Fibroblast of the aortic adventitia (primary cell): ENCODE measurements at places on chromosomes 2 and 18. TPM values are rescaled to one million over a fixed set of nuclear protein-coding genes. Genes with fewer than 3 reads are reported as not detected.

Gene BCL11A
- 0.09 TPM in 1 of 2 replicates, not detected in the other for total RNA-seq

Gene CBLN2
- total RNA-seq: 0.27 and 0.33 TPM in 2 replicates

Gene AFF3
- total RNA-seq: 4.2 TPM in 1 of 2 replicates, not detected in the other

Gene TUBA4B
- total RNA-seq: not detected in 2 replicates

Gene SLC30A3
- total RNA-seq: 0.09 and 0.25 TPM in 2 replicates

Gene TPO
- not detected in 2 replicates for total RNA-seq

Gene MLPH
- total RNA-seq: 5.2 and 6.1 TPM in 2 replicates

Gene PRKCE
- total RNA-seq: 12.5 and 17.9 TPM in 2 replicates

Gene GREB1L
- total RNA-seq: 1.9 and 3.7 TPM in 2 replicates

Gene GKN1
- total RNA-seq: not detected in 2 replicates

Gene AMER3
- total RNA-seq: not detected in 2 replicates

Gene MYO7B
- 0.18 TPM in 1 of 2 replicates, not detected in the other for total RNA-seq

GRCh38 chr18:7158216-7158615 is 40.6 kb upstream of the LAMA1 start:
- DNase-seq: peak; percentile 19

DNA sequence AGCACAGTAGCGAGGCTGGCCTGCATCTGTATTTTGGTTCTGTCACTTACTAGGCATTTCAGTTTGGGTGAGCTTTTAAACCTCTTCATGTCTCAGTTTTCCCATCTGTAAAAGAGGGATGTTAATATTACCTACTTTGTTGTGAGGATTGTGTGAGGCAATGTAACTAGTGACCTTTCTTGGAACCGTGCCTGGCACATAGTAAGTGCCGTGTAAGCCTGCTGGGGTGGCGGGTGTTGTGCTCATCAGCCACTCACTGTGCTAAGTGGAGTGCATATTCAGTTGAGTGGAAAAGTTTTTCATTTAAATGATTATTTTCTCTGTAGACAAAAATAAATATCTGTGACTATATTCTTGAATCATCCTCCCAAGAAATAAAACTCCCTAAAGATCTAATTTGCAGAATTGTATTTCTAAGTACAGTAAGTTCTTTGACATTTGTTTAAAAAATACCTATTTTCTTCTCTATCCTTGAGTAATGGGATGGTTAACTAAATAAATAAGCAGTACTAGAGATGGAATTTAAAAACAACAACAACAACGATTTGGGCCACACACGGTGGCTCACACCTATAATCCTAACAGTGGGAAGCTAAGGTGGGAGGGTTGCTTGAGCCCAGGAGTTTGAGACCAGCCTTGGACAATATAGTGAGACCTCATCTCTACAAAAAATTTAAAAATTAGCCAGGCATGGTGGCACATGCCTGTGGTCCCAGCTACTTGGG is 56.7 kb downstream of the MALT1 start:
- peak; percentile 3 for DNase-seq

GRCh38 chr2:236774171-236774570 is 204.5 kb downstream of the ACKR3 start:
- DNase-seq: no peak

- DNase-seq: no peak
These were observed 323.6 kb upstream of the TNP1 start for GRCh38 chr2:217183471-217183870.

GRCh38 chr2:38615237-38615636 is 12.5 kb upstream of the HNRNPLL start:
- DNase-seq: peak; percentile 74

DNA sequence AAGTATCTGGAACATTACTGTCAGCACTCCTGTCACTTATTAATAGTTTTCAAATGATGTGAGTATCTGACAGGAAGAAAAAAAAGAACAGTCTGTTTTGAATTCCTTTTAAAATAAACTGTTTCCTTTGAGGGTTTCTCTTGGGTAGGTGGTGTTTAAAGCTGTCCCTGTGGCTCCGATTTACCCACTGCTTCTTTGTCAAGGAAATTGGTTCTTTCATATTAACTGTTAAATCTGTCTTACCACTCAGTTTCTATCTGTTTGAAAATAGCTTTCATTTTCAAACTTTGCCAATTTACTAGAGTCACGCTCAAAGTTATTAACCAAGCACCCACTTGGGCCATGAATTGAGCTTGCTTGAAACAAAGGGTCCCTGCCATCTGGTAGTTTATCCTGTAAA is 614.6 kb upstream of the NXPH2 start:
- DNase-seq: no peak

- DNase-seq: no peak
These were observed 666.8 kb upstream of the SETBP1 start for GRCh38 chr18:44013871-44014270.

GRCh38 chr2:226215902-226216503 is 583.6 kb downstream of the IRS1 start:
- DNase-seq: peak; percentile 32

DNA sequence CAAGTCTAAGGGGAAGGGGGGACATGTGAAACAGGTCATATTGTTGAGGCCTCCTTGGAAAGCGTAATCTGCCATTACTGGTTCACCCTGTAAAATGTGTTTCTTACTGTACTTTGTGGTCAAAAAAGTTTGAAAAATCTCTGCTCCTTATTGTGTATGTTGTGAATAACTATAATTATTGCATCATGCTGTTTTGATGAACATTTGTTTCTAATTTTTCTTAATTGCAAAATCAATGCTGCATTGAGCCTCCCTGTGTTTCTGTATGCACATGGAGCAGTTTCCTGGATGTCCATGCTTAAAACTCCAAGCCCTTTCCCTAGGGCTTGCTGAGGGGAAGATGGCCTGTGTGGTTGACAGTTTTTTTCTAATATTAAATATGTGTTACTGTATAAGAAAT is 158.6 kb downstream of the RNF144A start:
- no peak for DNase-seq

- no peak for DNase-seq
These were observed 64.7 kb upstream of the KLF7 start for GRCh38 chr2:207230261-207231105.

DNA sequence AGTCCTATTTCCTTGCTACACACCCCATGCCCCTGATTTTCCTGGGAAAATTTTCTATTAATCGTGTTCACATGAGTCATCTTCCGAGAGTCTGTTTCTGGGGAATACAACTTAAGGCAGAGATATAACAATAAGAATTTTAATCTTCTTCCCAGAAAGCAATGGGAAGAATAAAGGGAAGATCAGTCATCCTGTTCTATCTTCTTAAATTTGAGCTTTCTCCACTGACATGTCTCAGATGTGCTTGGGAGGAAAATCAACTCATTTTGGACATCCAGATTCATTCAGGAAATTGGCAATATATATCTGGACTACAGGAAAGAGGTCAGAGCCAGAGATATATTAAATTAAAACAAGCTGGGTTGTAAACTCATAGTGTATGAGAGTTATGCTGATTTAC is 62.3 kb upstream of the SPAG16 start:
- peak; percentile 57 for DNase-seq

DNA sequence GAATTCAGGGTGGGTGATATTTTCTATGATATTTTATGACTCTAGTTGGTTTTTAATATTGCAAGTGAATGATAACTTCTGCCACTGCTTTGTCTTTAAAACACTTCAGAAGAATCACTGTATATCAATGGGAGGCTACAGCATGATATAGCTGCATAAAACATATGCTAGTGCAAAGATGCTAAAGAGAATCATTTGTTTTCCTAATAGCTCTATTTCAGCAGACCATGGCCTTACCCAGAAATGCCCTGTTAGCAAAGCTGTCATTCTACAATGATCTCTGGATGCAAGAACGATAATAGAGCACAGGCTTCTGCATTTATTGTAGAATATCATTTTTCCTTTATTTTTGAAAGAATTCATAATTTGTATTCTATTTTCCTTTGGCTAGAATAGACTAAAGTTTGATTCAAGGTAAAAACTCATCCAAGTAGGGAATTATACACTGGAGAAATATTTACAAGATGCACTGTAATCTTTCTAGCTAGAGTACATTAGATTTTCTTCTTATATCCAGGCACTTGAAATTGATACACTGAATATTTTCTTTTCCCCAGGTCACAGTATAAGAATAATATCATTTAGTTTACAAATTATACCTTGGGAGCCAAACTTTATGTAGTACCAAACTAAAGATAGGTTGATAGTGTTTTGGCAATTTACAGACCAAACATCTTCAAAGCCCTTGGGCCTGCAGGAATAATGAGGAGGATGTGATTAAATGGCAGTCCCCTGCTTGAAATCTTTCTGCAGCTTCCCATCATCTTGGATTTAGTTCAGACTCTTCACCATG is 252.6 kb upstream of the LINC00305 start:
- DNase-seq: no peak

DNA sequence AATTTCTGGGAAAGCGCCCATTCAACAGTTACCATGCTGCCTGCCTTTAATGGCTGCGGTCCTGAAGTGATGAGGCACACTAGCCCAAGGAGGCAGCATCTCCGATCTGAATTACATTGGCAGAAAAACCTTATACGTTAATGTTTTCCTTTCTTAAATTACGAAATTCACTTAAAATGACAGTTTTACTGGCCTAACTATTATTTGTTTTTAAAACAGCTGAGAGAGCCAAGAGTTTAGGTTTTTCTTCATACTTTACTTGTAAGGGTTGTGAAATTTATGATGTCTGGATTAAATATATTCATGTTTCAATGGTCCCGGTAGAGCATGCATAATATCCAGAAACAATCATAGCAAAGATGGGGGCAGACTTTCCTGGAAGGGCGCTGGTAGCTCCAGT is 115.2 kb upstream of the REV1 start:
- DNase-seq: no peak

- no peak for DNase-seq
These were observed 294.4 kb downstream of the ZNF521 start for GRCh38 chr18:25057491-25058050.

DNA sequence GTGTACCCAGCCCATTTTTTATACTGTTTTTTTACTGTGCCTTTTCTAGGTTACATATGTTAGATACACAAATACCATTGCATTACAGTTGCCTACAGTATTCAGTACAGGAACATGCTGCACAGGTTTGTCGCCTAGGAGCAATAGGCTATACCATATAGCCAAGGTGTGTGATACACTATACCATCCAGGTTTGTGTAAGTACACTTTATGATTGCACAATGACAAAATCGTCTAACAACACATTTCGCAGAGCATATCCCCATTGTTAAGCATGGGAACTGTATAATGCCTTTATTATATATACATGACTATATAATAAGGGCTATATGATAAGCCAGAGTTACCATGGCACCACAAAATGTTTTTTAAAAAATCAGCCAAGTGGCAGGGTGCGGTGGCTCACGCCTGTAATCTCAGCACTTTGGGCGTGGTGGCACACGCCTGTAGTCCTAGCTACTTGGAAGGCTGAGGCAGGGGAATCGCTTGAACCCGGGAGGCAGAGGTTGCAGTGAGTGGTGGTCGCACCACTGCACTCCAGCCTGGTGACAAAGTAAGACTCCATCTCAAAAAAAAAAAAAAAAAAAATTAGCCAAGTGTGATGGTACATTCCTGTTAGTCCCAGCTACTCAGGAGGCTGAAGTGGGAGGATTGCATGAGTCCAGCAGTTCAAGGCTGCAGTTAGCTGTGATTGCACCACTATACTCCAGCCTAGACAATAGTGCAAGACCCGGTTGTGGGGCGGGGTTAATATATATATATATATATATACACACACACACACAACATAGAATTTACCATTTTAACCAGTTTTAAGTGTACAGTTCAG is 2.8 kb upstream of the CENPA start:
- no peak for DNase-seq

DNA sequence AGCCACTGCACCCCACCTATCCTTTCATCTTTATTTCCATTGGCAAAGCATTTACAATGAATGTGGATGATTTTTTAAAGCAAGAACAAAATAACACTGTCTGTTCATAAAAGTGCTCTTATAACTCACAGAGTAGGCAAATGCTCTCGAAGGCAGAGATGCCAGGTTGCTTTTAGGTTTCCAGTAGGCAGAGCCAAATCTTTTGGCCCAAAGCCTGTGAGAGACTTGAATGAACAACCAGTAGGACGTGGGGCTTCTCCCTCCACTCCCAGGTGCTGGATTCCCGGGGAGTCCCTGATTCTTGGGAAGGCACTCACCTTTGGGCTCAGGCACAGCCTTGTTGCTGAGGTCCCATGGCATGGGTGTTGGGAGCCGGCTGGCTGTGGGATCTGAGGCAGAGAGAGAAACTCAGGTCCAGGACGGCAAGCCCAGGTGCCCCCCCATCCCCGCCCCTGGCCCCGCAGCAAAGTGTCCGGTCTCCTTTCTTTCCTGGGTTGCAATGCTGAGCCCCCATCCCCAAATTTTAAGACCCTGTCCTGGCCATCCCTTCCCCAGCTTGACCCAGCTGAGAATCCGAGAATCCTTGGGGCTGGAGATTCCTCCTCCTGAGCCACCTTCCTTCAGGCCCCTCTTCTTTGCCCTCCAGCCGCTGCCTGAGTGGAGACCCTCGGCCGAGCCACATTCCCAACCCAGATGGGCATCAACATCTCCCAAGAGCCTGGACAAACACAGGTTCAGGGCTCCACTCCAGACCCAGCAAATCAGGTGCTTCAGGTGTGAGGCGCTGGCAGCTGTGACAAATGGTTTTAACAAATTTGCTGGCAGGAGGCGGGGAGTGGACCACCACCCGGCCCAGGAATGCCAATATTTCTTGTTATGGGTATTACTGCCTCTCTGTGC is 5.8 kb downstream of the NEURL3 start:
- DNase-seq: no peak

DNA sequence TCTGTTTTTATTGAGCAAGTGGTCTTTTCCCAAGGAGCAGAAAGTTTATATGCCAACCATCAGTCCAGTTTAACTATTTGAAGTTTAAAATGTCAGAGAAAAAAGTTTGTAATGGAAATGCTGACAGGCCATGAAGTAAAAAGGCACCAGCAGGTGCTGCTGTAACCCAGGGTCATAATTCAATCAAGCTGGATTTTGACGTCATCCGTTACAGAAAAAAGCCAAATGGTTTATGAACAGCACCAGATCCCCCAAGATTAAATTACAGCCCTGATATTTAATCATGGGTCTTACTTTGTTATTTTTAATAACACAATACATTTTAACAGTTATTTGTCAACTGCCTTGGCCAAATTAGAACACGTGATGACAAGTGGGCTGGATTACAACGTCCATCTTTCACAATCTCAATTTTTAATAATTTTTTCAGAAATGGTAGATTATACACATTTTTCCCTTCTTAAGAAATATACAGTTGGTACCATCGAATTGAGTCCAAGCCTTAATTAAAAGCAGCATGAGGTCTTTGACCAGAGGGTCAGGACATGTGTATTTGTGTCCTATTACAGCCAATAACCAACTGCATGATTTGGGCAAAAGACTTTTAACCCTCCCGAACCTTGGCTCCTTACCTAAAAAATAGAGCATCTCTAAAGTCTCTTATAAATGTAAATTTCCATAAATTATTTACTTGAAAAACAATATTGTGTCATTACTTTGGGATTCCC is 10.0 kb downstream of the TCF4 start:
- no peak for DNase-seq

- DNase-seq: no peak
These were observed 12.8 kb downstream of the ANKRD62 start for GRCh38 chr18:12106471-12106870.

GRCh38 chr18:23099621-23100020 is 35.7 kb upstream of the CABLES1 start:
- DNase-seq: no peak

DNA sequence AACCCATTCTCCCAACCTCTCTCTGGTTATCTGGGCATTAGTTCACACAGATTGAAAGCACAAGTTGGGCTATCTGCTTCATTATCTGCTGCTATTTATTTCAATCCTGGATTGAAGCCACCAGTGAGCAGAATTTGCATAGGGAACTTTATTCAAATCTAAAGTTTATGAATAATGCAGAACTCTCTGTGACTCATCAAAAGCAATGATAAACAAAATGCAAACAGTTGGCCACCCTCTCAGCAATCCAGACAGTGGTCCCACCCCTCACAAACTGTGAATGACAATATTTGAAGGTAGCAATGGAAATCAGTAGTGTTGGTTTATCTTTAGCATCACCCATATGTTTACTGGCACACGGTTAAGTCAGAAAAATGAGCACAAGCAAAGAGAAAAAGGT is 106.8 kb upstream of the TMEM178A start:
- no peak for DNase-seq
